Lung (tissue), 17 donors: ENCODE measurements at places on chromosomes 1 and 21. TPM values are rescaled to one million over a fixed set of nuclear protein-coding genes. Genes with fewer than 3 reads are reported as not detected.

RAB42 gene
- 11.7 TPM for total RNA-seq

- no peak for DNase-seq
Measured at GRCh38 chr21:32978331-32979270, 47.1 kb upstream of the OLIG2 start.

EFCAB7 gene
- 29.0 TPM for total RNA-seq

DNA sequence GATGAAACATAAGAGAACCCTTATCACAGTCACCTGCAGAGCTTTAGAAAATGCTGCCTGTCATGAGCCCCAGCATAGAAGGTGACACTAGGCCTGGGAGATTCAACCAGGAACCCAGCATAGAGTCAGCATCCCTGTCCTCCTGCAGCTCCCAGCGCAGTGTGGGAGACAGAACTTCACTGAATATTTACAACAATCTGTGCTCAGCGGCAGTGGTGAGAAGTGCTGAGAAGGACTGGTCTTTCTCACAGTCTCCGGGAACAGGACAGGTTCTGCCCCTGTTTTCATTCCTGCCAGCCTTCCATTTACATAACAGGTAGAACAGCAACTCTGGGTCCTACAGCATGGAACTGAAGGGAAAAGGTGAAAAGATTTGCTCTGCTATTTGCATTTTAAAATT lies 83.5 kb upstream of the GADD45A start:
- no peak for DNase-seq

GRCh38 chr1:192342842-192343241 lies 26.1 kb downstream of the RGS21 start:
- DNase-seq: no peak

DNA sequence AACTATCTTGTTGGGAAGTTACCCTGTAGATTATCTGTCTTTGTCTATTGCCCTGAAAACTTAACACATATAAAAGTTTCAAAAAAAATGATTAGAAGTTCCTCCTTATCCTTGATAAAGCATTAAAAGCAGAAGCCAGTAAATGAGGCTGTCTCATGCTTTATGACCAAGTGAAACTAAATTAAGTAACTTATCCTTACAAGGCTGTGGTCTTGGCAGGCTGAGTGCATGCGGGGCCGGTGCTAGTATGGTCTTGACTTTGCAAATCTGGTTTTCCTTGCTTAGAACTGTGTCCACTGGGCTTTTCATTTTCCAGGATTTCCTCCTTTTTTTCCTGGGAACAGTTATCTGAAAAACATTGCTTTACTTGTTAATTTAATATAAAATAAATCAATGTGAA lies 43.1 kb downstream of the PCNX2 start:
- DNase-seq: peak; percentile 49

KPRP gene
- not detected for total RNA-seq

DNA sequence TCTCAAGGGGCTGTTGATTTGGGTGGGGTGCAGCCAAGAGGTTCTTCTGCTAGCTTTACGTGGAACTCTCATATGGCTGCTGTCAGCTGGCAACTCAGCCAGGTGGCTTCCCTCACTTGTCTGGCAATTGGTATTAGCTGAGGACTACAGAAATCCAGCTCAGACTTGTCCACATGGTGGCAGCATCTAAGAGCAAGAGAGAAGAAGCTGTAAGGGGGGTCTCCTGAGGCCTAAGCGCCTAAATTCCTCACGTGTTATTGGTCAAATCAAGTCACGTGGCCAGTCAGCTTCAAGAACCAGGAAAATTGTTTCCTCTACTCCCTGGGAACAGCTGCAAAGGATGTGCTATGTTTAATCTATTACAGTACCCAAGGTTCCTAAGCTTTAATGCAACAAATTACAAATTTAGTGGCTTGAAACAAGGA lies 4.2 kb upstream of the DYRK3 start:
- DNase-seq: peak; percentile 90

IFI44 gene
- total RNA-seq: 37.5 TPM
